ENCODE measurements at places on chromosomes 6 and 20.

GRCh38 chr6:35919085-35919826, 1.6 kb downstream of the SRPK1 start:
- peak; percentile 28 for DNase-seq

DNA sequence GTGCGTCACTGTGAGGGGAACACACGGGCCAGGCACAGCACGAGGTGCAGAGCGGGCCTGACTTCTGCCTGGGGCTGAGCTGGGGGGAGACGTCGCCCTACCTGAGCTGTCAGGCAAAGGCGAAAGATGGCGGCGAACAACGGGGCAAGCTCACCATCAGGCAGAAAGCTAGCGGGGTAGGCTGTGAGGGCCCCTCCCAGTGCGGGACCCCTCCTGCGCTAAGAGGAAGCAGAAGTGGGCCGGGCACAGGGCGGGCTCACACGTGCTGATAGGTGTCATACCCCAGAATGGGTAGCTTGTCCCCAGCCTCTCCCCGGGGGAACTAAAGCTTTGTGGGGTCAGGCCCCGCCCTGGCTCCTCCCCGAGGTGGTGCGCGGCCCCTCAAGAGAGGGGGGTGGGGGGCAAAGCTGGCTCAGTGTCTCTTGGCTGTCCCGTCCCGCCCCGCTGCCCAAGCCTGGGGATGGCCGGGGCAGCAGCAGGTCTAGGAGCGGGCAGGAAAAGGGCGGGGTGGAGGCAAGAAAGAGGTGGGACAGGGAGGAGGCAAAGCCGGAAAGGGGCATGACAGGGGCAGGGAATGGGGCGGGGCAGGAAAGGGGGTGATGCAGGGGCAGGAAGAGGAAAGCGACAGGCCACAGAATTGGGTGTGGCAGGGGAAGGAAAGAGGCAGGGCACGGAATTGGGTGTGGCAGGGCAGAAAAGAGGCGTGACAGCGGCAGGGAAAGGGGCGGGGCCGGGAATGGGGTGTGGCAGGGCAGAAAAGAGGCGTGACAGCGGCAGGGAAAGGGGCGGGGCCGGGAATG, 14.7 kb downstream of the UCKL1 start:
- DNase-seq = peak; percentile 89

DNA sequence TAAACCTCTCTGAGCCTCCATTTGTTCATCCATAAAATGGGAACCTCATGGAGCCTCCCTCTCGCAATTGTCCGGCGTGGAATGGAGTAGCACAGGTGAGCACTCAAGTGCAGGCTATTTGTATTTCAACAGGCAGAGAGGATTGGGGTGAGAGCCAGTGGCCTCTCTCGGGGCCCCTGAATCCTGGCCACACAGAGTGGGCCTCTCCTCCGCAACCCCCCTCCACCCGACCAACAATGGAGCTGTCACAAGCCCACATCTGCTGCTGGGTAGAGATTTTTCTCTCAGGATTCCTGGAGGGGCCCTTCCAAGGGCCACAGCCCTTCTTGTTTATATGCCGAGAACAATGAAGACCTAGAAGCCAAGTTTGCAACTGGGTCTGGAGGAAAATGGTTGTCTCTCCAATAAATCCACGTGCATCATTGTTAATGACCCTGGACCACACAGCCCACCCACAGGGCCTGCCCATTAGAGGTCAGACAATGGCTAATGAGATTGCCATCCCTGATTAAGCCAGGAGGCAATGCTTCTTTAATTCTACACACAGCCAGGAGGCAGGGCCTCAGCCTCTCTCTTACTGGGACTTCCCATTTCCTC, 233.0 kb downstream of the ANKRD60 start:
- no peak for DNase-seq

- no peak for DNase-seq
These were observed 92.7 kb downstream of the PHACTR3 start for GRCh38 chr20:59697068-59697467.

DNA sequence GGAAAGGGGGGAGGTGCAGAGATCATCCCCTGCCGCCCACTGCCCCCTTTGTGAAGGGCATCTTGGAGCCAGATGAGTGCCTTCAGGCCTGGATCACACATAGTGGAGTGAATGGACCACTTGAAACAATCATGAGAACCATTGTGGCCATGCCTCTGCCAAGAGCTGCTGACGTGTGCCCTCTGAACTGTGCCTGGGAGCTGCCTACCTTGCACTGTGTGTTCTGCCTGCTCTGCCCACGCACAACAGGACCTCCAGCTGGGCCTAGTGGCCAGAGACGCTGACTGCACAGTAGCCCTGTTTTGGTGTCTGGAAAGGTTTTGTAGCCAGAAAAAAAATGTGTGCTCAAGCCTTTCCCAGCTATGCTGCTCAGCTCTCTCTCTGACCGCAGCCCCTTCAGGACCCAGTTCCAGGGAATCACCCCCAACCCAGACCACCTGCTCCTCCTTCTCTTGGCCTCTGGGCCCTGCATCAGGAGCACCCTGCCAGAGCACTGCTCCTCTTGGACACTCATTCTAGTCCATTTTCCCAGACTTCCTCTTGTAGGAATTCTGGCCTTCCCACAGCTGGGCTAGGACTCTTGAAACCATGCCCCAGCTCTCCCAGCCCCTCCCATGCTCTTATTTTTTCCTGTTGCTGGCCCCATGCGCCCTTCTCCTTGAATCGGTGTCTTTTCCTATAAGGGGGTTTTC, 1.6 kb upstream of the ADIG start:
- no peak for DNase-seq

GRCh38 chr20:10658051-10658823, 15.6 kb downstream of the JAG1 start:
- DNase-seq = no peak

- DNase-seq = no peak
These were observed 80.1 kb upstream of the PTPRK start for GRCh38 chr6:128600397-128600951.

Measured in CD4-positive, alpha-beta T cell treated with Interleukin-17A for 1 hour (primary cell).